ENCODE measurements at places on chromosomes 2 and 18.

- no peak for DNase-seq
Measured at GRCh38 chr2:122486705-122487415, 731.4 kb downstream of the TSN start.

- DNase-seq, result no peak
Measured at GRCh38 chr18:36539674-36540231, 242.2 kb downstream of the FHOD3 start.

DNA sequence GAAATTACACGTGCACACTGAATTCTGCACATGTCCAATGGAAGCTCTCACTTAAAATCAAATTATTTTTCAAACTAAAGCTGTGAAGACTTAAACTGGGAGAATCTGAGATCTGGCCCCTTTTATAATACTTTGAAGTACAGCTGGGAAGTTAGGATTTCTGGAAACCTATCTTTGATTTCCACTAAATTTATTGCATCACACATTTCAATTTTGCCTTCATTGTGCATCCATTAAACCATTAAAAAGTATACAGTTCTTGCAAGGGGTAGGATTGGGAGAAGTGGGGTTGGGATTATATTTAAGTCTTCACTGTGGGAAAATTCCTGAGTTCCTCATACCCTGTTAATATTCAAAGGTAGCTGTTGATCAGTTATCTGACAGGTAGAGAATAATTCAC lies 1229.6 kb upstream of the ZEB2 start:
- DNase-seq, result no peak

GRCh38 chr2:127324635-127325034 lies 30.7 kb upstream of the ERCC3 start:
- peak; percentile 48 for DNase-seq

GRCh38 chr18:50287028-50287440 lies 458 bp downstream of the CXXC1 start:
- no peak for DNase-seq

GRCh38 chr18:28432339-28432738 lies 255.4 kb upstream of the CDH2 start:
- no peak for DNase-seq

- peak; percentile 72 for DNase-seq
Measured at GRCh38 chr2:201795607-201796477, 10.5 kb upstream of the CDK15 start.

GRCh38 chr2:206112846-206113547 lies 27.0 kb upstream of the INO80D start:
- no peak for DNase-seq

GRCh38 chr2:134307334-134307733 lies 53.5 kb downstream of the MGAT5 start:
- no peak for DNase-seq

DNA sequence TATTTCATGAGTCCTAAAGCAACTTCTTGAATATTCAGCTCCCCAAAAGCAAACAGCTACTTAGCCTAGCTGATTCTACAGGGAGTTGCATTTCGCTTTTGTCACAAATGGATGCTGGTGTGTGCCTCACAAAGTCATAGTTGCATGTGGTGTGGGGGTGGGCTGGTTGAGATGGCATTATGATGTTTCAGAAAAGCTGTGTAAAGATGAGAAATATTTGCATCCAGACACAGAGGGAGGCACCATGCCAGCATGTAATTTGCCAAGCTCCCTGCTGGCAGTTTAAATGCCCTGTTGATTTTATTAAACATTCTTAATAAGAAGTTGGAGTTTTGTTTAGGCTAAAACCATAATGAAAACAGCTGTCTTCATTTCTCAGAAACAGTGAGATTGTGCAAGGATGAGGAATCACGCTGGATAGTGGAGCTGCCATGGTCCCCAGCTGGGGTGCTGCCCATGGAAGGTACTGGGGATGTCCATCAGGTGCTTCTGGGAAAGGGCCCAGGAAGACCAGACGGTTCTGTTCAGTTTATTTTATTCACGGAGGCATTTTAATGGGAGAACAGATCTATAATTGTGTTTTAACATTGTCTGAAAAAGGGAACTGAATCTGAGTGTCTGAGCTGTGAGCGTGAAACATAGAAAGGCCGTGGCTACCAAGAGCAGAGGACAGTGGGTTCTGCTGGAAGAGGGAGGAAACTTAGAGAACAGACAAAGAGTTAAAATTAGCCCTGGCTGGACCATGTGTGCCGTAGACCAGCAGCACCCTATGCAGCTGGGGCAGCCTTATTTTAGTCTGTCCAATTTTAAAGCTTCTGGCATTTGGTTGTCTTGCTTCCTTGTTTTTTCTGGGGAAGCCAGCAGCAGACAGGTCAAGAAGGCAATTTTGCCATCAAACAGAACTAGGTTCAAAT lies 177.1 kb downstream of the FAM210A start:
- no peak for DNase-seq

- DNase-seq, result no peak
Measured at GRCh38 chr2:45743531-45744396, 92.3 kb downstream of the PRKCE start.

DNA sequence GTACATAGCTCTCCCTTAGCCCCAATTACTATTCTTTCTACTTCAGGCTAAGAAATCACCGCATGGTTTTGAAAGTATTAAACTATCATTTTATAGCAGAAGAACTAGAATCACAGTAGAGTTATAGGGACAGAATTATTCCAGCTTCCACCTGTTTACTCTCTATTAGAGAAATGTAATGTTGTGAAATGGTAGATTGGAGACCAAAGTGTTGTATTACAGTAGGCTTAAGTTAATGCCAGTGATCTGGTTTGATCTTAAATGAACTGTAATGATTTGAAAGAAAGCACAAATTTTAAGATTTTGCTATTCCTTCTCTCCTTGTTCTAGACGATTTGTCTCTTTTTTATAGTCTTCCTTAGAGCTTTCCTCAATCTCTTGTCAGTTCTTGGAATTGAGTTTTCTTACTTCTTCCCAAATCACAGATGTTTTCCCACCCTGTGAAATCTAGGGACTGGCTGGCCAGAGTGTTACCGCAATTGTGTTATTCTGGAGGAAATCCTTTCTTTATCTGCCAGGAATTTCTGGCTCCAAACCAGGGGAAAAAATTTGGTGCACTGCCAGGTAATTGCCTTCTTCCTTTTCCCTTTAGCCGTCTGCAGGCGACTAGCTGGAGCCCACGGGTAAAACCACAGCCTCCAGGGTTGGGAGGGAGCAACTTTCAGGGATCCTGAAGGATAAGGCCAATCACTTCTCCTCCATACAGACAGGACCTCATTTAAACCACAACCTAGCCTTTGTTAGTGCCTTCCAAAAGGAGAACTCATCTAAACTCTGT lies 51.7 kb downstream of the NOP58 start:
- DNase-seq, result peak; percentile 80

- DNase-seq, result no peak
Measured at GRCh38 chr2:239025951-239026461, 178.1 kb downstream of the TWIST2 start.

DNA sequence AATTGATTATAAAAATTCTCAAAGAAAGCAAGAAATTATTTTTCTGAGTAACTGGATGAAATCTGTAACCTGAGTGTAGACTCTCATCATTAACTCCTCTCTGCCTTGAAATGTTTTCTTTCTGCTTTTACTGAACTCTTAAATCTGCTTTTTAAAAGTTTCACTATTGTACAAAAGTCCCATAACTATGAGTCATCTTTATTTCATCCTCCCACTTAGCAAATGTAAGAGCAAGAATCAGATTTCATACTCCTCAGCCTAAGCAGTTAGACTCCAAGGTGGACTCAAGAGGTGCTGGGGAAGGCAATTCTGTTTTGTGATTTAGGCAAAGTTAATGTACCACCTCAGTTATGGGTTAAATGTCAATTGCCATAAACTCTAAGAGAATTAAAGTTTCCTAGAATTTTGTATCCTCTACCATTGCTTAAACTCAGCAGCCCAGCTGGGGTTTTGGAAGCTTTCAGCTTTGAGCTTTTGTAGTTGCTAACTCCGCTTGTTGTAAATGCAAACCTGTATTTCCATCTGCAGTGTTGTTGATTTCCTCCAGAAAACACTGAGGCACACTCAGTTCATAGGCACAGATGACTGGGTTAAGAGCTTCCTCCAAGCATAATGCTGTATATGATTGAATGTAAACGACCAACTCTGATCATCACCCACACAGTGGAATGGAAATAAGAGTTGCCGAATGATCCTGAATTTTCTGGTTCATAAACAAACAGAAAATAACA lies 268.8 kb downstream of the ARHGAP15 start:
- DNase-seq, result no peak

DNA sequence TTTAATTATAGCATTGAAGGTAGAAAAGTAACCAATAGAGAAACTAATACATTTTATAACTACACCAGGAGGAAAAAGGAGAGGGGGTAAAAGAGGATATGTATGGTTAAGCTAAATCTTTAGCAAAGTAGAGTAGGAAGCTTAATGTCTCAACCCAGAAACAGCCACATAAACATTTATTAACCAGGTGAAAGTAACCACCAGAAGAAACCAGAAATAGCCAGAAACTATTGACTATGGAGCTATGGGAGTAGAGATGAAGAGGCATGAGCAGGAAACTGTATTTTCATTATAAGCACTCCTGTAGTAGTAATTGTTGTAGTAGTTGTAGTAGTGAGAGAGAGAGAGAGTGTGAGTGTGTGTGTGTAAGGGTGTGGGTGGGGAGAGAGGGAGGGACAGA lies 617.5 kb upstream of the CHAC2 start:
- peak; percentile 53 for DNase-seq

DNA sequence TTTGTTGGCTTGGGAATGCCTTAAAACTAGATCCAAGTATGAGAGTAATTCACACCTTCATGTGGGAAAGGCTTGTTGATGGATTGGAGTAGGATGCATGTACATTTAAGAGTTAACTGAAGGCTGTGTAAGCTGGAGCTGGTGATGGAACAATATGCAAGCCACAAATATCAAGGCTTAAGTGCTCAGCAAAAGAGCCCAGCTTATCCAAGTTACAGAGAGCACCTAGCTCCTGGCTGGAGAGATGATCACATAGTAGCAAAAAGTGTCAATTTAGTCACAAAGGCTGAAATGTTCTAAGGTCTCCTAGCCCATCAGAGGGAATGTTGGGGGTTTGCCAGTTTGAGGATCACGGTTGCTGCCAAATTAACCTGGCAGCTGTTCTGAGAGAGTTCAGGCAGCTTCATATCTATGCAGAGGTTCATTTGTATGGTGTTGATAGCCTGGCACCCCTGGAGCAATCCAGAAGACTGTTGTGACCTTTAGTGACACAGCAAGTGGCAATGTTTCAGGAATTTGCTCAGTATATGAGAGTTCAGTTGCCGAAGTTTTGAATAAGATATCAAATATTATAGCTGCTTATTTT lies 228.2 kb downstream of the DOK6 start:
- DNase-seq, result no peak

DNA sequence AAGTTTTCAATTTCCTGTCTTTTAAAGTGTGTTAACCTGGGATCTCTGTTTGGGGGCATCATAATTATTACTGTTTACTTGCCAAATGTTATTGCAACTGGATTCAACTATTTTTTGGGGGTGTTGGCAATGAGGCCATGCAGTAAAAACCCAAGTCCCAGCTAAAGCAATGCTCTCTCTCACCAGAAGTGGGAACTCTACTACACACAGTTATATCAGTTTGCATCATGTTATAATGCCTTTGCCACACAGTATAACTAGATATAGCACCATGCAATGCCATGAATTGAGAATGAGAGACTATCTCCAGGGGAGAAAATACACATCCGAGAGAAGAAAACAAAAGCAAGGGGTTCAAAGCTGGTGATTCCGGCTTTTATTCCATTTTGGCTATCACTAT lies 79.0 kb downstream of the GCA start:
- no peak for DNase-seq

DNA sequence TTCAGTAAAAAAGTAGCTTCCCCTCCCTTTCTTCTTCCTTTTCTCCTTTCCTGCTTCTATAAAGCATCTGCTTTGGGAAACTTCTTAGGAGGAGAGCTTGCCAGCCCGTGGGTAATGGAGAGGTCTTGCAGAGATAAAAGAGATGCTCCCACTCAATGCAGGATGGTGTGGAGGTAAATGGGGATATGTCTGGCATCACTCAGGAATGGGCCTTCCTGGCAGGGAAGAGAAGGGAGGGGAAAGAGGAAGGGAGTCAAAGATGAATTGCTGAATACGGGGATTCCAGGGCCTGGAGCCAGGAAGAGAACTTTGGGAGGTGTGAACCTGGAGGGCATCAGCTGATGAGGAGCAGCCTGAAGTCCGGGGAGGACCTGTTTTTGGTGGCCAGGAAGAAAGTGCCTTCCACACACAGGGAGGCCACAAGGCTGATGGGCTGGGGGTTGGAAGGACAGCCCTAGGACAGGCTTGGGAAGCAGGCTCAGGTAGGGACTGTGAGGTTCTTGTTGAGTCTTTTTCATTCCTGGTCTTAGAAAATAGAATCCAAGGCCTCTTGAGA lies 25.2 kb downstream of the IL1B start:
- DNase-seq, result no peak

DNA sequence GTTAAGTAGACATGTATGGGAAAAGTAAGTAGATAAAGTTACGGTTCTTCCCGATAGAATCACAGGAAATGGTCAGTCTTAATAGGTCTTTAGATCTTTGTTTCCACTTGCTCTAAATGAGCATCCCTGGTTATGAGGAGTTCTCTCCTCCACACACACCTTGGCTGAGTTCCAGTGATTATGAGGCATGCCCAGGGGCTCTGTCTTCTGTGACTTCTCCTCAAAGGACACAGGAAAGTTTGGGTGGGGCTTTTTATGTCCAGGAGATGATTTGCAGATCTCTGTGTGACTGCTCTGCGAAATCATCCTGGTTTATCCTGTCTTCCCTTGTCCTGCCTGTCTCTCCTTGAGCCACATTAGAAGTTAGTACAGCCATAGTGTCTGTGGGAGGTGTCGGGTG lies 83.9 kb upstream of the EML6 start:
- peak; percentile 72 for DNase-seq

DNA sequence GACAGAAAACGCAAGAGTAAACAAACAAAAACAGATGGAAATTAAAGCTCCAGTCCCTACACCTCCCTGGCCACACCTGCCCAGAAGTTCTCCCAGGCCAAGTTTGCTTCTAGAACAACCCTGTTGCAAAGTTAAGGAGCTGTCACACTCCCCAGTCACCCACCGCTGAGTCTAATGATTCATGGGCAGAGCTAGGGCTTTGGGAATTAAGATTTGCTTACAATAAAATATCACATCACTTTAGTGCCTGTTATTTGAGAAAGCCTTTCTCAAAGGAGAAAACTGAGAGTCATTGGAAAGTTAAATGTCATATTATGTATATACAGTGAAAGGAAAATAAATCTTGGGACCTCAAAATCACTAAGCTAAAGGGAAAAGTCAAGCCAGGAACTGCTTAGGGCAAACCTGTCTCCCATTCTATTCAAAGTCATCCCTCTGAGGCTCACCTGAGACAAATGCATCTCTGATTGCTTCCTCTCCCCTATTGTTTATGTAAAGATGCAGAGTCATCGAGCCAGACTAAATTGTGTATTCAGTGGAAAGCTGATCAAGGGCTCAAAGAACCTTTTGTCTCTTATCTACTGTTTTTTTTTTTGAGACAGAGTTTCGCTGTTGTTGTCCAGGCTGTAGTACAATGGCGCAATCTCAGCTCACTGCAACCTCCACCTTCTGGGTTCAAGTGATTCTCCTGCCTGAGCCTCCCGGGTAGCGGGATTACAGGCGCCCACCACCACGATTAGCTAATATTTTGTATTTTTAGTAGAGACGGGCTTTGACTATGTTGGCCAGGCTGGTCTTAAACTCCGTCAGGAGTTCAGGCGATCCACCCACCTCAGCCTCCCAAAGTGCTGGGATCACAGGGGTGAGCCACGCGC lies 2.8 kb downstream of the CRYGB start:
- DNase-seq, result no peak

GRCh38 chr18:75365837-75366236 lies 61.7 kb downstream of the SMIM21 start:
- DNase-seq, result no peak
